D721Med (cell line): ENCODE measurements at places on chromosomes 2 and 18.

GRCh38 chr18:50754297-50754696 is 65.5 kb downstream of the MRO start:
- no peak for DNase-seq

GRCh38 chr2:119579424-119580295 is 35.4 kb downstream of the CFAP221 start:
- DNase-seq, result no peak

DNA sequence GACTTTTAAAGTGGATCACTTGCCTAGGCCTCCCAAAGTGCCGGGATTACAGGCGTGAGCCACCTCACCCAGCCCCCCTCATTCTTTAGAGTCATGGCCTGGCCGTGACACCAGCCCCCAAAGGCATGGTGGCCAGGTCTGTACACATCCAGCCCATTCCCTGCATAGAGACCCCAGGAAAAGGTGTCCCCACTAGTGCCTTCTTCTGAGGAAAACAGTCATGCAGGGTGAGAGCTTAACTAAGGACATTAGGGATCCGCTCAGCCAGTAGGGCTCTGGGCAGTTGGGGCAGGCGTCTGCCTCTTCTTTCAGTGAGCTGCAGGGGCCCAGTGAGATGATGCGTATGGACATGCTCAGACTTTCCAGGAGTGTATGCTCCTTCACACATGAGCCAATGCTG is 5.7 kb upstream of the AMER3 start:
- no peak for DNase-seq

- DNase-seq, result no peak
Observed at GRCh38 chr2:114762986-114763385, 320.5 kb downstream of the DPP10 start.
